Left forelimb (tissue), 1 donor: ENCODE measurements at places on chromosomes 1 and 21.

DNA sequence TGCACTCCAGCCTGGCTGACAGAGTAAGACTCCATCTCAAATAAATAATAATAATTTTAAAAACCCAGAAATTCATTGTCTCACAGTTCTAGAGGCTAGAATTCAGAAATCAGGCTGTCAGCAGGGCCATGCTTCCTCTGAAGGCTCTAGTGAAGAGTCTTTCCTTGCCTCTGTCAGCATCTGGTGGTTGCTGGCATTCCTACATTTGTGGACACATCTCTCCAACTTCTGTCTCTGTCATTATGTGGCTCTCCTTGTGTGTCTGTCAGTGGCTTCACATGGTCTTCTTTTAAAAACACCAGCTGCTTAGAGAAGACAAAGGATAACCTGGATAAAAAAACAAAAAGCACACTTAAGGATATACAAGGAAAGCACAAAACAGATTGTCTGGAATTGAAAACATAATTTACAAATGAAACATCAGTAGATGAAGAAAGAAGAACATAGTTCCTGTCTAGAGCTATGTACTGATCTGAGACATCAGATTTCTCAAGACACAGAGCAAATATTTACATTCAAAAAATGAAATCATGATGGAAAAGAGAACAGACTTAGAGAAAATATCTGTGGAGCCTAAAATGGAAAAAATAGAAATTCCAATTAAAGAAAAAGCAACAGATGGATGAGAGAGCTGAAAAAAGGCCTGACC, 32.7 kb upstream of the ASB17 start:
- DNase-seq: no peak

GRCh38 chr1:156755527-156755950, 4.1 kb upstream of the HDGF start:
- no peak for DNase-seq

DNA sequence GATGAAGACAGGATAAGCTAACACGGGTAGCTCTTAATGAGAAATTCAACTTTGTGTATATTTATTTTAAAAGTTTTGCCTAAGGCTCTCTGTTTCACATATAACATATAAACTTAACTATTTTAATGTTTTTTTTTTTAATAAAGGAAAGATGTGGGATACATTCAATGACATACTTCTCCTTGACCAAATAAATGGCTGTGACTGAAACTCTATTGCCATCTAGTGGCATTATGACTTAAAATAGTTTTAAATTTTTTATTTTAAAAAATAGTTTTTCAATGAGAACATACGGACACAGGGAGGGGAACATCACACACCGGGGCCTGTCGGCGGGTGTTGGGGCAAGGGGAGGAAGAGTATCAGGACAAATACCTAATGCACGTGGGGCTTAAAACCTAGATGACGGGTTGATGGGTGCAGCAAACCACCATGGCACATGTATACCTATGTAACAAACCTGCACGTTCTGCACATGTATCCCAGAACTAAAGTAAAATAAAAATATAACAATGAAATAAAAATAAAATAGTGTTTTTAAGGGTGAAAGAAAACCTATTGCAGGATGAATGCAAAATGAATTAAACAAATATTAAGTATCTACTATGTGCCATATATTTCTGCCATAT, 83.4 kb downstream of the LYST start:
- no peak for DNase-seq

DNA sequence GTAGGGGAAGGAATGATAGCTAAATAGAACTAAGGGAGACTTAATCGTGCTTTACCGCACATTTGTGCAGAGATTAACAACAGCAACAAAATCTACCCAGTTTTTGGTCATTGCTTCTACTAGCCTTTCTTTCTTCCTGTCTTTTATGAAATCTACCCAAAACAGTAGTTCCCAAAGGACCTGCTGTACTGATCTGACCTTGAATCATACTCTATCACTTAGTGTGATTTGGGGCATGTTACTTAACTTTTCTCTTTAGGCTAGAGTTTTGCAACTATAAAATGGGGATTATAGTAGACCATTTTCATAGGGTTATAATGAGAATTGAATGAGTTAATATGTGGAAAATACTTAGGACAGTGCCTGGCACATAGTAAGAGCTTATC, 30.5 kb upstream of the MACF1 start:
- no peak for DNase-seq

DNA sequence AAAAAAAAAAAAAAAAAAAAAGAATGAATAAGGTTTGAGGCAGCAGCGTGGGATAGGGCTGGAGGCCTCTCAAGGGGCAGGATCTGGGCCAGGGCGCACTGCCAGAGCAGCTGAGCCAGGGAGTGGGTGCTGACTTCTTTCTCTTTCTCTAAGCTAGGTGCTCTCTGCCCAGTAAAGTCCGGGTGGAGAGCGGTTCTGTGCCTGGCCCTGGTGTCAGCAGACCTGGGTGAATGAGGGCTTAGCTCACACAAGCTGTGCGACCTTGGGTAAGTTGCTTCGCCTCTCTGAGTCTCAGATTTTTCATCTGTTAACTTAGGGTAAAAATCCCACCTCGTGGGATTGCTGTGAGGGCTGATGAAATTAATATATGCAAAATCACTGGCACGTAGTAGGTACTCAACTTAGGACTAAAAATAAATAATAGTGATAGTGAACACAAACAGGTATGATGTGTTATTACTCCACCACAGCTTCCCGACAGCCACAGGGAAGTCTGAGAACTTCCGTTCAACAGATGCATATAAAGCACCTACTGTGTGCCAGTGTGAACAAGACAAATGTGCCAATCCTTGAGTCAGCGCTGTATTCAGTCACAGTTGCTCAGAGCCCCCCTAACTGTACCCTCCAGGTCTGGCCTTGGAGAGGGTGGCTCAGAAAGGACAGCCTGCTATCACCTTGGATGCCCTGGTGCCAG, 2.0 kb upstream of the FAM131C start:
- no peak for DNase-seq

DNA sequence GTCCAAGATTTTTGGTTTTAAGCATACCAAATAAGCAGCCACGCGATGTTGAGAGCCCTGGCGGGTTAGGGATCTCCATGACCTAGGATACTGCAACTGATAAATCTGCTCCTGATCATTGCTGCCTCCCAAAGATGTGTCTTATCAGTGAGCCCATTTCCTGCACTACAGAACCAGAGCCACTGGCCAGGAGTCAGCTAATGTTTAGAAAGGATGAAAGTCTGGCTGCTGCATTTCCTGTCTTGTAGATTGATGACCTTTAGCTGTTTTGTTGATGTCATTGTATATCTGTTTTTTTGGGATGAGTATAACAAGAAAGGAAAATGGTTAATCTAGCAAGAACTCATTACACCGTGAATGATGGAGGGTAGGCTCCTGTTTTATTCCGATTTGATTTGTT, 74.5 kb downstream of the C1orf21 start:
- DNase-seq: no peak

- DNase-seq: no peak
Observed at GRCh38 chr21:36965720-36966065, 776 bp downstream of the HLCS start.

- no peak for DNase-seq
Observed at GRCh38 chr1:171727778-171728177, 14.1 kb downstream of the VAMP4 start.

DNA sequence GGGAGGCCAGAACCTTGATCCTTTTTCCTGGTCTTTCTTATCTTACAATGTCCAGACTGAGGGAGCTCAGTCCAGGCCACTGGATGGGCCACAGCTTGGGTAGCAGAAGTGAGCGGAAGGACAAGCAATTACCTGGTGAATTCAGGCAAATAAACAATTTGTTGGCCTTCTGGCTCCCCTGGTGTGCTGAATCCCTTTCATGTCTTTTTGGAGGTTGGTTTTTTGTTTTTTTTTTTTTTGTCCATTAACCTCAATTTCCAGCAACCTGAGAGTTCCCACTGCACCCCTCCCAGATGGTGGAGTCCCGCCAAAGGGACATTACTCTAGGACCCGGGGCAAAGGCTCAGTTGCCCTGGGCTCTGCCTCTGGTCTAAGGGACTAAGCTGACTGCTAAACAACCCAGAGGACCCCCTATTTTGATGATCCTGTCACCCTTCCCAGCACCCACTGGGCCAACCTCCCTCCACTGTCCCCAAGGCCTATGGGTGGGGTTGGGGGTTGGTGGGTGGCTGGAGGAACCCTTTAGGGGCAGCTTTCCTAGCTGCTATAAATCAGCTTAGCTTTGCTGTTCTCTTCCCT, 85.5 kb downstream of the KCND3 start:
- no peak for DNase-seq

- DNase-seq: no peak
Observed at GRCh38 chr1:200173097-200173618, 145.6 kb downstream of the NR5A2 start.
